Activated T-cell treated with anti-CD3 and anti-CD28 coated beads, Interleukin-2, amount 50 U/mL, for 72 hours (primary cell): ENCODE measurements at places on chromosomes 4 and X. TPM values are rescaled to one million over a fixed set of nuclear protein-coding genes. Genes with fewer than 3 reads are reported as not detected.

DNA sequence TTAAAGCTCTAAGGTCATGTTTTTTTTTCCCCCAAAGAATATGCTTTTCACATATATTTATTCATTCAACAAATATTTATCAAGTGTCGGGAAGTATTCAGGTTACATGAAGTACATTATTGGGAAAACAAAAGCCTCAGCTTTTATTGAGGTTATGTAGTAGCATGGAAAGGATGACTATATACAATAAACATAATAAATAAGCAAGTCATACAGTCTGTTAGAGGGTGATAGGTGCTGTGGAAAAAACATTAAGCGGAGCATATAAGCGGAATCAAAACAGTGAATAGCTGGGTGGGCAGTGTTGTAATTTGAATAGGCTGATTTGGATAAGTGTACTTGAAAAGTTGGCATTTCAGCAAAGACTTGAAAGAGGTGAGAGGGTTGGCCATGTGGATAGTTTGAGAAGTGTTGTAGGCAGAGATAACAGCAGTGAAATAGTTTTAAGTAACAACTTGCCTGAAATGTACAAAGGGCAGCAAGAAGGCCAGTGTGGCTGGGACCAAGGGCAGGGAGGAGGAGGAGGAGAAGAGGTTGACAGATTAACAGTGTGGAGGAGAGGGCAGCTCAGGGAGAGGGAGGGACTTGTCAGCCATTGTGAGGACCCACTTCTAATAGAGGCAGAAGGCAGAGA is 558.7 kb downstream of the SPRY1 start:
- H3K4me3 ChIP-seq = no peak overlapping the region
- no peaks in the 10 kb centered on the region for H3K4me1 ChIP-seq
- no peak for DNase-seq
- H3K36me3 ChIP-seq = no peaks in the 10 kb centered on the region
- H3K27ac ChIP-seq = no peak overlapping the region

DNA sequence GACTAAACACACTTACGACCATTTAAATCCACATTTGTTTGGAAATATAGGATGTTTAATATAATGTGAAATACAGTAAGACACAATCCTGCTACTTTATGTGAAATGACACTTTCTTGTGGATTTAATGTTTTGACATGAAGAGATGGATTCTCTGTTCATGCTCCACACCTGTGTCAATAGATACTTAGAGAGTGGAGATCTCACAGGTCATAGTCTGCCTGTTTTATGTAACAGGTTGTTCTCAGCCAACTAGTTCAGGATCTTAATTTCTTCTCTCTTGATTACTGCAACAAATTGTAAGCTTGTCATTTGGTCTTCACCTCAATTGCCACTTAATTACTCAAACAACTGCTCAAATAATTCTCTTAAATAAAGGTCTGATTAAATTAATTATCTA is 1621.2 kb downstream of the PCDH7 start:
- no peak overlapping the region for H3K4me3 ChIP-seq
- DNase-seq = no peak
- no peaks in the 10 kb centered on the region for H3K4me1 ChIP-seq
- H3K36me3 ChIP-seq = no peaks in the 10 kb centered on the region
- no peaks in the 10 kb centered on the region for H3K27me3 ChIP-seq

GRCh38 chr4:105108971-105109370 is 37.7 kb upstream of the TET2 start:
- H3K27ac ChIP-seq = no peak overlapping the region
- no peak for DNase-seq
- no peak overlapping the region for H3K4me3 ChIP-seq
- no peaks in the 10 kb centered on the region for H3K36me3 ChIP-seq

The FHL1 gene
- 15.7 TPM for total RNA-seq

The RRH gene
- total RNA-seq = not detected

DNA sequence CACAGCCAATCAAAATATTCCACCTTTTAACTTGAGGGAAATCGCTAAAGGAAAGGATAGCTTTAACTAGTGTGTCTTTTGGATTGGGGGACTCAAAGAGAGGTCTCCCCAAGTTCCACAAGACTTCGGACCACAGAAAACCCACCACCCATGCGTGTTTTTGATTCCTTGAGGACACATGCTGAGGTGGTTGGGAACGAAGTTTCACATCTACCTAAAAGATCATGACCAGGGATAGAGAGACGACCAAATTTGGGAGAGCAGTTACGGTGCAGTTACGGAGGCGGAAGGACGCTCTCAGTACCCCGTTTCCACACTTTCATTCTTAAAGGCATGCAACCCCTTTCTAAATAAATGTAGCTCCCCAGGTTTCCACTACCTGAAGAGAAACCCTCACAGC is 1.1 kb downstream of the PCYT1B start:
- no peaks in the 10 kb centered on the region for H3K36me3 ChIP-seq
- H3K4me1 ChIP-seq = peaks cover 13% of the 10 kb centered on the region
- no peak for DNase-seq
- H3K4me3 ChIP-seq = peak overlapping the region; percentile 49

- no peak for DNase-seq
- H3K4me3 ChIP-seq = no peak overlapping the region
- no peak overlapping the region for H3K27ac ChIP-seq
- no peaks in the 10 kb centered on the region for H3K27me3 ChIP-seq
- H3K36me3 ChIP-seq = peaks cover 1% of the 10 kb centered on the region
These were observed 672.4 kb upstream of the GRID2 start for GRCh38 chr4:91631335-91631734.

GRCh38 chrX:128464116-128464515 is 411.9 kb upstream of the ACTRT1 start:
- no peak overlapping the region for H3K27ac ChIP-seq
- DNase-seq = no peak
- no peak overlapping the region for H3K4me3 ChIP-seq
- H3K4me1 ChIP-seq = no peaks in the 10 kb centered on the region
- H3K36me3 ChIP-seq = no peaks in the 10 kb centered on the region
- H3K27me3 ChIP-seq = no peaks in the 10 kb centered on the region

DNA sequence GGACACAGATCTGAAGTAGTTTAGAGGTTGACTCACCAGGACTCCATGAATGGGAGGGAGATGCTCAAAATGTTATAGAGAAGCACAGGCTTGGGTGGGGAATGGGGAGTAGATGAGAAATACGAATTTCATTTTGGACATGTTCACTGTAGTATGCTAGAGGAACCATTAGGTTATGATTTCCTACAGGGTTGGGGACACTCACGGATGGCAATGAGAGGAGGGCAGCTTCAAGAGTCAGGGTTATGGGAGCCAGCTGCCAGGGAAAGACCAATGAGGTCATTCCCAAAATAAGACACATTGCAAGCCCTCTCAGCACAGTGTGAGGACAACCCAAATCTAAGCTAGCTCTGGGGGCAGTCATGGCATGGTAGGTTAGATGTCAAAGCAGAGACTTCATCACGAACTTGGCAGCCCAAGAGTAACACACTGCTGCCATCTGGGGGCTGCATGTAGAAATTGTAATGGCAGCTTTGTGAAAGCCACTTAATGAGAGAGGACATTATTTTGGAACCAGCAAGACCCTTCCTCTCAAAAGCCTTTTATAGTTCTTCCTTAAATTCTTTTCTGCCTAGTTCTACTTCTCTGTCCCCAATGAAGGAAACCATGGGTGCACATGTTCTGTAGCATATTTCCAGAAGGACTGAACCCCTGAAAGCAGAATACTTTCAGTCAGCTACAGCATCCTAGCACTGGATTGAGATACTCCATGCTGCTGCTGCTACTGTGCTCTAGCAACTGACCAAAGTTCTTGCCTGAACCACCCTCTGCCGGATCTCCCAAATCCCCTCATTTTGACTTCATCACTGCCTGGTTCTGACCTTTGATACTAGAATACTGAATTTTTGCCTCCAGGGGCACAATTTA is 16.2 kb upstream of the ZCCHC12 start:
- peak; percentile 43 for DNase-seq
- no peaks in the 10 kb centered on the region for H3K36me3 ChIP-seq
- H3K4me3 ChIP-seq = no peak overlapping the region
- peaks cover 29% of the 10 kb centered on the region for H3K27me3 ChIP-seq
- H3K27ac ChIP-seq = no peak overlapping the region

GRCh38 chr4:41282366-41282765 is 25.6 kb downstream of the UCHL1 start:
- DNase-seq = no peak
- no peaks in the 10 kb centered on the region for H3K27me3 ChIP-seq
- H3K4me3 ChIP-seq = no peak overlapping the region
- no peaks in the 10 kb centered on the region for H3K4me1 ChIP-seq
- no peaks in the 10 kb centered on the region for H3K36me3 ChIP-seq

The BMP3 gene
- total RNA-seq = not detected

The DGKK gene
- total RNA-seq = not detected

- no peak overlapping the region for H3K27ac ChIP-seq
- no peak for DNase-seq
- peaks cover 16% of the 10 kb centered on the region for H3K4me1 ChIP-seq
- H3K36me3 ChIP-seq = no peaks in the 10 kb centered on the region
- H3K27me3 ChIP-seq = peaks cover 69% of the 10 kb centered on the region
- no peak overlapping the region for H3K4me3 ChIP-seq
These were observed 580 bp upstream of the PLS3 start for GRCh38 chrX:115560211-115560977.

The GABRE gene
- not detected for total RNA-seq

GRCh38 chrX:65196758-65197360 is 220.6 kb upstream of the ZC4H2 start:
- DNase-seq = no peak
- H3K27ac ChIP-seq = no peak overlapping the region
- no peaks in the 10 kb centered on the region for H3K4me1 ChIP-seq
- peaks cover 6% of the 10 kb centered on the region for H3K36me3 ChIP-seq
- H3K27me3 ChIP-seq = no peaks in the 10 kb centered on the region

GRCh38 chr4:20326977-20327376 is 75.3 kb downstream of the SLIT2 start:
- no peak for DNase-seq
- H3K4me1 ChIP-seq = no peaks in the 10 kb centered on the region
- no peaks in the 10 kb centered on the region for H3K27me3 ChIP-seq
- H3K27ac ChIP-seq = no peak overlapping the region

The HELT gene
- not detected for total RNA-seq

- H3K4me3 ChIP-seq = no peak overlapping the region
- no peaks in the 10 kb centered on the region for H3K4me1 ChIP-seq
- peaks cover 2% of the 10 kb centered on the region for H3K27me3 ChIP-seq
These were observed 17.4 kb upstream of the USP46 start for GRCh38 chr4:52676536-52676935.

The TMEM255A gene
- total RNA-seq = not detected

- H3K27ac ChIP-seq = no peak overlapping the region
- H3K4me1 ChIP-seq = no peaks in the 10 kb centered on the region
- no peak for DNase-seq
- H3K36me3 ChIP-seq = no peaks in the 10 kb centered on the region
- H3K4me3 ChIP-seq = no peak overlapping the region
These were observed 97.7 kb upstream of the PDHA2 start for GRCh38 chr4:95742179-95742578.

The DMP1 gene
- total RNA-seq = not detected

DNA sequence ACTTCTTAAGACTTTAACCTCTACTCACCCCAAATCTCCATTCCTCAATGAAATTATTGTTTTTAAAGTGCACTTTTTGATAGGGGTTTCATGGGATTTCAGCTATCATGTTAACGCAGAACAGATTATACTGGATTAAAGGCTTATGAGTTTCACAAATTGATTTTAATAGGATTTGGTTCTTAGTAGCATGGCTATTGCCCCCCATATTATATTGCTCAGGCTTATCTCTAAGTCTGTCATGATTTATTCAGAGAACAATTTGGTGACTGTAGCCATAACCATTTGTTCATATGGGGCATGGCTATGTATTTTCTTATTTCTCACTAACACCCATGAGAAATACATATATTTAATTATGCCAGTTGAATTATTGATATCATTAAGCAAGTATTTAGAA is 57.0 kb downstream of the MND1 start:
- peaks cover 11% of the 10 kb centered on the region for H3K36me3 ChIP-seq
- no peak overlapping the region for H3K27ac ChIP-seq
- no peaks in the 10 kb centered on the region for H3K27me3 ChIP-seq
- no peak for DNase-seq

DNA sequence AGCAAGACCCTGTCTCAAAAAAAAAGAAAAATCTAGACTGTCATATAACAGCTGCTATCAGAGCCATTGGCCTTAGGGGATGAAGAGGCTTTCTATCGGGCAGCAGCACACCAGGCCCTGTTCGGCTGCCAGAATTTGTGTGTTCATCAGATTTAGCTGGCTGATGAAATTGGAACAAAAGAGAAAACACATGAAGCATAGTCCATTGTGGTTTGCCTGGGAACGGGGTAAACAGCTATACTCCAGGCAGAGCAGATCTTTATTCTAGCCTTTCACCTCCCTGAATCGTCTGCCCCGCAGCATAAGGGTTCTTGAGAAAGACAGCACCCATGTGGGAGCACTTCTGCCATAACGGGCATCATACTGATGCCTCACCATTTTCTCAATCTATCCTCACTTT is 11.6 kb downstream of the TKTL1 start:
- no peak overlapping the region for H3K27ac ChIP-seq
- H3K4me1 ChIP-seq = peaks cover 32% of the 10 kb centered on the region
- no peak for DNase-seq
- H3K27me3 ChIP-seq = peaks cover 27% of the 10 kb centered on the region

DNA sequence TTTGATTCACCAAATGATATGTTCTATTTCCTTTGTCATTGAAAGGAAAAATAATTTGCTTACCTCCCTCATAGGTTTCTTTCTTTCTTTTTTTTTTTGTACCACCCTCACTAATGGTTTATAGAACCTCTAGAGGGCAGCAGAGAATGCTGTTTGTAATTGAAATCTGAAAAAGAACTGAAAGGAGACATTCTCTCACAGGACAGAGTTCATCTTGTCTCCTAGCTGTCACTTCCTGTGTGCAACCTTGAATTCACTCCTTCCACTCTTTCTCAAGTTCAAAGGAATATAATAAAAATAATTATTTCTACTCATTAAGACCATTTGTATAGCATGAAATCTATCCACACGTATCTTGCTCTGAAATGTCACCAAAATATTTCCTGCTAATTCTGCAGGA is 51.0 kb downstream of the GUCY1B1 start:
- no peaks in the 10 kb centered on the region for H3K36me3 ChIP-seq
- peak; percentile 21 for DNase-seq
- H3K4me1 ChIP-seq = peaks cover 4% of the 10 kb centered on the region
- H3K4me3 ChIP-seq = no peak overlapping the region
- H3K27ac ChIP-seq = no peak overlapping the region
- no peaks in the 10 kb centered on the region for H3K27me3 ChIP-seq

The CDX4 gene
- not detected for total RNA-seq

The CPLX1 gene
- 1.9 TPM for total RNA-seq

DNA sequence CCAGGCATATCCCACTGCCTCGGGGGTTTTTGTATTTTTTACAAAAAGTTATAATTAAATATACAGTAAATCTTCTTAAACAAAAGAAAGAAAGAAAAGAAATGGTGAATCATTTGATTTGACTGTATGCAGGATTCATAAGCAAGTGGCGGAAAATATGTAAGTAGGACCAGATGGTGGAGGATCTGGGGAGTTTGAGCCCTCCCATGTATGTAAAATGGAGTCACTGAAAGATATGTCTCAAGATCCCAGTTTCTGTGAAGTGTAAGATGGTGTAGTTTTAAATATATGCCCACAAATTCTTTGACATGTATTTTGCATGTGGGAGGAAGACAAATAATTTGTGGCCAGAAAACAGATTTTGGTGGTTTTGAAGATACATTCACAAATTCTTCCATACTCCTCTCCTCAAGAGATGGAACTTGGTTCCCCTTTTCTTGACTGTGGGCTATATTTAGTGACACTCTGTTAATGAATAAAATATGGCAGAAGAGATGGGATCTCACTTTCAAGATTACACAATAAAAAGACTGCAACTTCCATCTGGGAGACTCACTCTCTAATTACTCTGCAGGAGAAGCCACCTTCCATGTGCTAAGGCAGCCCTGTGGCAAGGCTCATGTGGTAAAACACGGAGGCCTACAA is 133.6 kb upstream of the S100G start:
- H3K27me3 ChIP-seq = no peaks in the 10 kb centered on the region
- no peak for DNase-seq
